Nucleus accumbens (tissue), 56 donors: ENCODE measurements at places on chromosomes 7 and 10.

GRCh38 chr7:140062118-140062527, 628 bp downstream of the PARP12 start:
- no peak for DNase-seq

DNA sequence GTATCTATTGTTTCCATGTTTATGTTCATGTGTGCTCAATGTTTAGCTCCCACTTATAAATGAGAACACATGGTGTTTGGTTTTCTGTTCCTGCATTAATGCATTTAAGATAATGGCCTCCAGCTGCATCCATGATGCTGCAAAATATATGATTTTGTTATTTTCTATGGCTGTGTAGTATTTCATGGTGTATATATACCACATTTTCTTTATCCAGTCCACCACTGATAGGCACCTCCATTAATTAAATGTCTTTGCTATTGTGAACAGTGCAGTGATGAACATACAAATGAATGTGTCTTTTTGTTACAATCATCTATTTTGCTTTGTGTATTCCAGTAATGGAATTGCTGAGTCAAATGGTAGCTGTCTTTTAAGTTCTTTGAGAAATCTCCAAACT, 329.4 kb upstream of the MAGI2 start:
- DNase-seq, result no peak

DNA sequence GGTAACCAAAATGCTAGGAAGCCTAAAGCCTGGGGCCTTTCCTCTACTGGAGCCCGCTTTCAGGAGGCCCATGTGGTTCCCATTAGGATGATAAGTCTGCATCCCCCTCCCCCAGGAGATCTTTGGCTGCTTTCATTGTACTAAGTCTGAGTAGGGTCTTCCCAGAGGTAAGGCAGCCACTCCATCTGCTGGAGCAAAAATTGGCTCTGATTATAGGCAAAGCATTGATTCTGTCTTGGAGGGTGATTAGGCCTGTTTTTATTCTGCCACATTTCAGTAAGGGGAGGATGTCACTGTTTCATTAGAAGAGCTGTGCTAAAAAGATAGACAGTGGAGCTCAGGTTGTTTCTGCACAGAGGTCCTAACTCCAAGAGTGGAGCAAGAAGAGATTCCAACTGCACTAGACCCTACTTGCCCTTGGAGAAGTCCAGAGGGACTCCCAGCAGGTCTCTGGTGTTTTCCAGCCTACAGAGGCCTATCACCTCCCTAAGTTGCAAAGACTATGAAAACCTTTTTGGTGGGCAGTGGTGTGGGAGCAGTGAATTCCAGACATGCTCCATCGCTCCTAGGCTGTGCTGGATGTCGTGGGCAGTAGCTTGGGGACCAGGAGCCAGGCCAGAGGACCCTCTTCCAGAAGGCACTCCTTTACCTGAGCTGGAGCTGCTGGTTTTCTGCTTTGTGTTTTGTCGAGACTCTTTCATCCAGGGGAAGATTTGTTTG, 7.1 kb upstream of the HOXA2 start:
- no peak for DNase-seq

- DNase-seq, result no peak
Measured at GRCh38 chr10:11782793-11783557, 40.2 kb upstream of the PROSER2 start.

- peak; percentile 53 for DNase-seq
Measured at GRCh38 chr7:4725014-4725849, 43.1 kb downstream of the FOXK1 start.

- no peak for DNase-seq
Measured at GRCh38 chr7:18123508-18124239, 96.0 kb upstream of the PRPS1L1 start.

DNA sequence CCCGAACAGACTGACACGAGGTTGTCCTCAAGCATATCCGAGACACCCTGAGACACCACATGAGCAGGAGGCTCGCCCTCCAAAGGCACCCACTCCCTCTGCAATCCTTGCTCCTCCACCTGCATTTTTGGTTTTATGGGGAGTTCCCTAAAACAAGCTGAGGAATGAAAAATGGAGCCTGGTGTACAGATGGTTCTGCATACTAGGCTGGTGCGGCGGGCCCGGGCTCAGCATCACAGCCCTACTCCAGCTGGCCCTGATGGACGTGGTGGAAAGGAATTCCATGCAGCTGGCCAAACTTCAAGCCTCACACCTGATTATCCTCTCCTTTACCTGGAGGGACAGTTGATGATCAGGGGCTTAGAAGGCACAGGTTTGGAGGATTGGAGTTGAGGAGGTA, 30.3 kb upstream of the JAKMIP3 start:
- no peak for DNase-seq

DNA sequence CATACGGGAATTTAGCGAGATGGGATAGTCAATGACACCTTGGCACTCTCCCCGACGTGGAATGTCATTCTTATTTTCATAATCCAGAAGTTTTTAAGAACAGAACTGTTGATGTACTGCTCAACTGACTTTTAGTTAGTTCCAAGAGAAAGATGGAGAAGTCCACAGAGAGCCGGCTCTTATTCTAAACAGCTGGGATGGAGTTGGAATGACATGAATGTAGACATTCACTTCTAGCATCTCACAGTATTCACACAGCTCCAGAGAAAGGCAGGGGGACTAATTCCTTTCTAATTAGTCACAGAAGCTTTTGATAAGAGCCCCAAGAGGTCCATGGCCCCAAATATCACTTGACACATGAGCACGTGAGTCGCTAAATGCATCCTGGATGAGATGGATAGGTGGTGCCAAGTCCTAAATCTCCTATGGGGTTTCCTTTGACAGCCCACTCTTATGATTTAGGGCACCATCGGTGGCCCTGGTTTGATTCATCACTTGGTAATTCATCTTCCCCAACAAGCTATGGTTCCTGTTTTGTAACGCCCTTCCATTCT, 420.3 kb upstream of the AUTS2 start:
- no peak for DNase-seq

- no peak for DNase-seq
Measured at GRCh38 chr7:152511736-152512135, 75.9 kb upstream of the KMT2C start.

DNA sequence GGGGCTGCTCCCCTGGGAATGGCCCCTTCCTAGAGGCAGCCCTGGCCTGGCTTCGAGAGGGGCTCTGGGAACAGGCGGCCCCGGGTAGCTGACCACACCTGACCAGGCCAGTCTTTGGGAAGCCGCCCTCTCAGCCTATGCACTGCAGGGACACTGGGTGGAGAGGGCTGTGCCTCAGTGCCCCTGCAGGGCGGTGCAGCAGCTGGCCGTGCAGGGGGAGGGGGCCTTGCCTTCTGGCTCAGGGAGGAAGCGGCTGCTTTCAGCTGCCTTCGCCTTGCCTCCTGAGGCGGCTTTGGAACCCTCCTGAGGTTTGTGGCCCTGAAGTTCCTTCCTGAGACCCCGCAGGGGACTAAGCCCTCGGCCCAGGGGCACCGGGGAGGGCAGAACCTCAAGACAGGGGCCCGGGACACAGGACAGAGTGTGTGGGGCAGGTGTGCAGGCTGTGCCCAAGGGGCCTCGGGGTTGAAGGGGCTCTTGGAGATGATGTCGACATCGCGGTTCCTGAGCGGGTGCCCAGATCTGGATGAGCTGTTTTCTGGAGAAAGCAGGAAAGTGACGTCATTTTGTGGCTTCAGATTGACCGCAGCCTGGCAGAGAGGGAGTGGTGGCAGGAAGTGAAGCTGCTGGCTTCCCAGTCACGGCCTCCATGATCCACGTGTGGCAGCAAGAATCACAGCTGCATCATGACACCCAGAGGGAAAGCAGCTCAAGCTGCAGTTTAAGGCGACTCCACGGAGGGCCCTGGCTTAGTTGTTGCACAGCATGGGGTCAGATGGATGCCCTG, 17.7 kb downstream of the ADAM8 start:
- DNase-seq, result peak; percentile 29

DNA sequence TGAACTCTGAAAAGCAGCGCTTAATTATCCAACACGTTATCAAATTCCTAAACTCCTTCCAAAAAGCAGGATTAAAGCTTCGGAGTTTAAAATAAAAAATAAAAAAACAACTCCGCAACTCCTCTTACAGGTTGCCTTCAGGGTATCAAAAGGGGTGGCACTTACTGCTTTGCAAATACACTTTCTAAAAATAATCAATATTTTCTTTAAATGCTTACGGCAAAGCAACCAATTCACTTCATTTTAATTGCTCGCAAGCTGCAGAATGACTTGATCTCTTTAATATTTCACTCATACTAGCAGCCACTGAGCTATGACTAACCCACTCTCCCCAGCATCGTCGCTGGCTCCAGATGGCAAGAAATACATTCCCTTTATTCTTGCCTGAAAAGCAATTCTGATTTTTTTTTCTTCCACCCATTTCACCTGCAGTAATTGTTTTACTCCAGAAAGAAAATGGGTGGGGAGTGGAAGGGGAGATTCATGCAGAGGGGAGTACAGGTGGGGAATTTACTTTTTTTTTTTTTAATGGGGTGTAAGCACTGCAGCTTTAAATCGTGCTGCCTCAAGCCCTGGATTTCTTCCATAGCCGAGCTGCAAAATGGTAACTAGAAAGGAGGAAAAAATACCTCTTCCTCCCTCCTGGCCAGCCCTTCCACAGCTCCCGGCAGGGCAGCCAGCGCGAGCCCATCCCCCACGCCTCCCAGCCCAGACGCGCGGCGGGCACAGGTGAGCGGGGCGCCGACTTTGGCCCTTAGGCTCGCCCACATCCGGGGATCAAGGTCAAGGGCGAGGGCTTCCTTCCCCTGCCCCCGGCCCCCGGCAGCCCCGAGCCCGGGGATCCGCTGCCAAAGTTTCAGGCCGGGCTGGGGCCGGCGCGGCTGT, 54.2 kb upstream of the FHIP2A start:
- DNase-seq, result peak; percentile 36

- DNase-seq, result no peak
Measured at GRCh38 chr10:29160150-29160617, 128.7 kb upstream of the LYZL1 start.

- DNase-seq, result no peak
Measured at GRCh38 chr10:88131511-88132139, 268.2 kb downstream of the PTEN start.

DNA sequence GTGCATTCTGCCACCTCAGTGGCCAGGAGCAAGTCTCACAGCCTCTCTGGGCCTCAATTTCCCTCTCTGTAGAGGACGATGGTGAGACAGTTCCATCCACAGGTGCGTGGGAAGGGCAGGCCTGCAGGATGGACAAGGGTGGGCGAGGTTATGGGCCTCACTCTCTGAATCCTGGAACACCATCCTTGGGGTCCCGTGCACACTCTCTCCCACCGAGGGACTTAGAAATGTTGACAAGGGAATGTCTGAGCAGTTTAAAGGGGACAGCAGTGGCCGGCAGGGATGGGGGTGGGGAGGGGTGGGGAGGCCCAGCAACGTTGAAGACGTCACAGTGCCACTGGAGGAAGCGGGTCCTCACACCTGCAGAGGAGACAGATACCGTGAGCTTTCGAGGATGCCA, 111.5 kb downstream of the FOXL3 start:
- DNase-seq, result no peak

DNA sequence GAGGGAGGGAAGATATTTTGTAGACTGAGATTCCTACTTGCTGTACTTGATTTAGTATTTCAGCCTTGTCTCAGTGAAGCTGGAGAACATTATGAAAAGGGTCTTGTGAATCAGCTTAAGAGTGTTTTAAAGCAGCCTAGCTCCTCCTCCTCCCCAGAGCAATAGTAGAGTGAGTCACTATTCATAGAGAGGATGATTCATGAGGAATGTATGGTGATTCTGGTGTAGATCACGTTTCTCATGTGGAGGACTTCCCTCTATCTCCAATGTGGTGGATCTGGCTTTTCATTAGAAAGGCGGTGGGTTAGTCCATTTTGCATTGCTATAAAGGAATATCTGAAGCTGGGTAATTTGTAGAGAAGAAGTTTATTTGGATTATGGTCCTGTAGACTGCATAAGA, 340.1 kb upstream of the CHRM2 start:
- DNase-seq, result no peak

GRCh38 chr7:99949645-99950228, 20.3 kb upstream of the GJC3 start:
- DNase-seq, result no peak

- DNase-seq, result no peak
Measured at GRCh38 chr7:83072576-83073517, 89.8 kb downstream of the PCLO start.

- no peak for DNase-seq
Measured at GRCh38 chr10:68049289-68050078, 25.6 kb downstream of the HERC4 start.

- DNase-seq, result no peak
Measured at GRCh38 chr10:132904181-132904813, 38.1 kb downstream of the CFAP46 start.

DNA sequence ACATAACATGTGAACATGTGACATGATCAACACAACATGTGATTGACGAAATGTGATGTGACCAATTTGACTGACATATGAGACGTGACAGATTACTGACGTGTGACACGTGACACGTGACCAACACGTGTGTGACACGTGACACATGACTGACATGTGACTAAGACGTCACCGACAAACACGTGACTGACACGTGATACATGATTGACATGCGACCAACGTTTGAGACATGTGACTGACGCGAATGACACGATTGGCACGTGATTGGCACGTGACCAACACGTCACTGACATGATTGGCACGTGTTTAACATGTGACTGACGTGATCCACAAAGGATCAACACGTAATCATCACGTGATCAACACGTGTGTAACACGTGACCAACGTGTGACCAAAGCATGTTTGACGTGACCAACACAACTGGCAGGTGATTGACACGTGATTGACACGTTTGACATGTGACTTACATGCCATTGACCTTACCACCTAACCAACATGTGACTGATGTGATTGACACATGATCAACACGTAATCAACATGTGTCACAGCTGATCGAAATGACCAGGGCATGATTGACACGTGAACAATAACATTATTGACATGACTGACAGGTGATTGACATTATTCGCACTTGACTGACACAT, 23.7 kb downstream of the CRPPA start:
- no peak for DNase-seq

- DNase-seq, result no peak
Measured at GRCh38 chr7:81560708-81561107, 209.1 kb downstream of the HGF start.

GRCh38 chr7:78529392-78529791, 730.8 kb downstream of the PHTF2 start:
- no peak for DNase-seq

DNA sequence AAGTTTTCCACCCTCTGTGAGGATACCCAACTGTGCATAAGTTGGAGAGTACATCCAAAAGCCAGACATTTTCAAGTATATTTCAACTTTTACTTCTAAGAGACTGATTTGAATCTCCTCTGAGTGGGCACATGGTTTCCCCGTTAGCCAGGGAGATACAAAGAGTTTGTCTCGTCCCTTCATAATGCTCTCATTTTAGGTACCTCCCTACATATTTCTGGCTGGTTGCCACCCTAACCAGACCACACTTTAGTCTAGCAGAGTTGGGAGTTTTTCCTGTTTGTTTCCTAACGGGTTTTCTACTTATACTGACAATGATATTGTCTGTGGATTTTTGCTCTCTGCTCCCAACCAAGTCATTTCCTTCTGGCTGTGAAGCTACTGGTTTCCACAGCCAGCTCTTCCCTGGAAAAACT, 180.3 kb downstream of the CCDC71L start:
- DNase-seq, result no peak
